ENCODE measurements at places on chromosomes 5 and 9.

DNA sequence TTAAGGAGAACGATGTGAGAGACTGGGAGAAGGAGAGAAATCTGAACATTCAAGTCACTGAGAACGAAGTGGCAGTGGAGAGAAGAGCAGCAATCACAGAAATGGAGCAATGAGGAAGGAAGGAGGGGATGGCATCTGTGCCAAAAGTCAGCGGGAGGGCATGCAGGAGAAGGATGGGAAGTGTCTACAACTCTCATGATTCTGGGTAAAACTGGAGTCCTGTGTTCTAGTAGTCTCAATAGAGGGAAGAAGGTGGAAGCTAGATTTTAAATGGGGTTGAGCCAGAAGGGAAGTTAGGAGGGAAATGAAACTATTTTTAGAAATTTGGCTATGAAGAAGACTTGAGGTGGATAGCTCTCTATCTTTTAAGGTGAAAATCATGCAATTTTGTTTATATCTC lies 39.1 kb upstream of the SPATA31C2 start:
- no peak for DNase-seq

- DNase-seq = no peak
Measured at GRCh38 chr5:177509381-177509951, at the start of gene DOK3. Gene DOK3 (minus strand): TSS chr5:177509826. CDS start chr5:177509540, 286 bp downstream.

GRCh38 chr5:89350684-89351083 lies 467.7 kb upstream of the MEF2C start:
- DNase-seq = no peak

DNA sequence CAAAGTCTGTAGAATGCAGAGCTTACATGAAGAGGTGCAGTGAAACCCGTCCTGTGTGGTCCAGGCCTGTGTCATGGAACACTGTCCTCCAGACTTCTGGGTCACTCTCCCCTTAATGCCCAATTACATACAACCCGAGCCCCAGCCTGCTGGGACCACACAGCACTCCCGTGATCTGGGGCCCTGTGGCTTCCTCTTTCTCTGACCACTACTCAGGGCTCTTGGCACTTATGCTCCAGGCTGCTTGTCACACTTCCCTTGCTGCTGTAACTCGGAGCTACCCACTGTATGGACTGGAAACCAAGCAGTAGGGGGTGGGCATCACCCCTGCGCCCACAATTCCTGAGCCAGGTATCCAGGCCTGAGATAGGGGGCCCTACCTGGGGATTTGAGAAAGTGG lies 10.3 kb upstream of the IL3 start:
- no peak for DNase-seq

- peak; percentile 81 for DNase-seq
Measured at GRCh38 chr5:180328296-180329137, 24.6 kb downstream of the GFPT2 start.

DNA sequence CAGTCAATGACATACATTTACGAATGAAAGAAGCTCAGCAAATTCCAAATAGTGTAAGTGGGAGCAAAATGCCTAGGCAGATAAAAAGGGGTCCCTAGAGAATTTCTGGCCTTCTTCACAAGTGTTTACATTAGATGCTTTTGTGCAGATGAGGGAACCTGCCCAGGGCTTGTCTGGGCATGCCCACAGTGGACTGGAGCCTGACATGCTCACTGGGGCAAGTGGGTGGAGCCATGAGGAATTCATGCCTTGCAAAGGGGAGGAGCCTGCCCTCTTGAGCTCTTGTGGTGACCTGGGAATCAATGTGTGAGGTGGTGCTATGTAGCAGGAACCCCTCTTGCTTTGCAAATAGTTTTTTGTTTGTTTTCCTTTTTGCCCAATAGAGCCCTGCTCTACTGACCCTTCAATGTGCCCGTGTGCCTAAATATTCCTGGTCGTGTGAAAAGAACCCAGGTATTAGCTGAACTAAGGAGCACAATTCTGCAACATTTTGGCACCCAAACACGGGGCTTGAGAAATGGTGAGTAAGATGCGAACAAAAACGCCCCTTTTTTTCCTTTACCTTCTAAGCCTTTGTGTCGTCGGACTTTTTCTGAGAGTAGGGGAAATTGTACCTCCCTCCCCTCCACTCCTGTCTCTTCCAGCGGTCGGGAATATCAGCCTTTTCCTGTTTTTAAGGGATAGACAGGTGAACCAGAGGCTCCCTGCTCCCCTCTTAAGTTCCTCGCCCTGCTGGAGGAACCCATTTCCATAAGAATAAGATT lies 433.8 kb upstream of the CDH9 start:
- DNase-seq = peak; percentile 9

- DNase-seq = no peak
Measured at GRCh38 chr5:151864061-151864748, 60.4 kb downstream of the GLRA1 start.
